ENCODE measurements at places on chromosomes 4 and X. TPM values are rescaled to one million over a fixed set of nuclear protein-coding genes. Genes with fewer than 3 reads are reported as not detected.

RAB28 gene
- total RNA-seq, result 18.9 TPM

GABRG1 gene
- total RNA-seq, result 0.18 TPM

GAGE1 gene
- not detected for total RNA-seq

HPGDS gene
- total RNA-seq, result not detected

SPIN2A gene
- total RNA-seq, result 5.3 TPM

TASL gene
- total RNA-seq, result not detected

SNCA gene
- total RNA-seq, result 18.3 TPM

SHROOM4 gene
- 15.4 TPM for total RNA-seq

GRID2 gene
- total RNA-seq, result 3.2 TPM

SORCS2 gene
- 7.1 TPM for total RNA-seq

SLIT2 gene
- 168 TPM for total RNA-seq

CT45A1 gene
- not detected for total RNA-seq

DNA sequence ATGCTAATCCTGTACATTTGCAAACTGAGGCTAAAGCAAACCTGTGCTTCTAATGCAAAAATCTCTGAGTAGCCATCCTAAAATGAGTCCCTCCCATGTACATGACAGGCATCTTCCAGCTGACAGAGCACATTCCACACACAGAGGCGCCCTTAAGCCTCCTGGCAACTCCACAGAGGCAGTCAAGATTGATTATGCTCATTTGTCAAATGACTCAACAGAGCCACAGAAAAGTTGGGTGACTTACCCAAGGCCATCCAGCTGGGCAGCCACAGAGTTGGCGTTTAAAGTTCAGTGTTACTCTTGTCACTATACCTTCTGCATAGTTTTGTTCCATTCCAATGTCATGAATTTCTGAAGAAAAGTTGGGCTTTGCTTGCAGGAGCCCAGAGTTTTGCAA, 394.6 kb upstream of the FGF13 start:
- DNase-seq, result no peak

DNA sequence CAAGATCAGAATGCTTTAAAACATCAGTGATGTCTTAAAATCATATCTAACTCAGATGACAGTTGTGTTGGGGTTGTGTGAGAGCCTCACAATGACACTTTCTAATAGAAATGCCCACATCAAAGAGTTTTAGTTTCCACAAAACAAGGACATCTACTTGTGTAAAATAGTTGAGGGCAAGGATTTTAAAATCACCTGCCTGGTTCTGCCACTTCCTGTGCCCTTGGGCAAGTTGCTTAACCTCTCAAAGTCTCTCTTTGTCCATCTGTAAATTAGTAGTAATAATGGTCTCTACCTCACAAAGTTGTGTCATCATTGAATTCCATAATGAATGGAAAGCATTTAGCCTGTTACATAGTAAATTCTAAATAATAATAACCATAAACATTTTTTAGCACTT, 41.9 kb upstream of the RELL1 start:
- DNase-seq, result no peak

GRCh38 chr4:121900132-121900983, 30.1 kb upstream of the BBS7 start:
- DNase-seq, result peak; percentile 46

- DNase-seq, result no peak
Measured at GRCh38 chr4:20603671-20604313, 96.5 kb upstream of the PACRGL start.

DNA sequence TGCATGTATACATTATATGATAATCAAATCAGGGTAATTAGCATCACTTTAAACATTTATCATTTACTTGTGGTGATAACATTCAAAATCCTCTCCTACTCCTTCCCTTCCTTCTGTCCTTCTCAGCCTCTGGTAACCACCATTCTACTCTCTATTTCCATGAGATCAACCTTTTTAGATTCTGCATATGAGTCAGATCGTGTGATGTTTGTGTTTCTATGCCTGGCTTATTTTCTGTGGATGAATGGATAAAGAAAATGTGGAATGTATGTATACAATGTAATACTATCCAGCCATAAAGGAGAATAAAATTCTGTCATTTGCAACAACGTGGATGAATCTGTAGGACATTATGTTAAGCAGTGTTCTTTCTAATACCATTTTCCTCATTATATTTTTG, 123.9 kb downstream of the NAA11 start:
- no peak for DNase-seq

GRCh38 chr4:30950737-30951136, 230.6 kb downstream of the PCDH7 start:
- DNase-seq, result no peak

- no peak for DNase-seq
Measured at GRCh38 chr4:96035727-96036126, 195.8 kb downstream of the PDHA2 start.

GRCh38 chr4:130738233-130738632, 1642.3 kb downstream of the C4orf33 start:
- DNase-seq, result no peak

DNA sequence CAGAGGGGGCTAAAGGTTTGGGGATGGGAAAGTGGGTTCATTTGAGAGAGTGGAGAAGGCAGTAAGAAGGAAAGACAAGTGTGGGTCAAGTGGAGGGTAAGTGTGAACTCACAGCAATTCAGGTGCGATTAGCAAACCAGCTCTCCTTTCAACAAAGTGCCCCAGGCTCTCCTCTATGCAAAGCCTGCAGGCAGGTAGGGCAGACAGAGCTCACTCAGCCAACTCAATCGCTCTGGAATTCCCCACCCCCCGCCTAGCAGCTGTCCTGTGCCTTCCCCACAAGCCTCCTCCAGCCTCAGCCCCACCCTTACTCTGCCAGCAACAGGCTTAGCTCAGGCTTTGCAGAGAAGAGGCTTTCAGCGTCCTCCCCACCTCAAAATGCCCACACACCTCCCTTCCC, 14.8 kb upstream of the MAMLD1 start:
- no peak for DNase-seq

DNA sequence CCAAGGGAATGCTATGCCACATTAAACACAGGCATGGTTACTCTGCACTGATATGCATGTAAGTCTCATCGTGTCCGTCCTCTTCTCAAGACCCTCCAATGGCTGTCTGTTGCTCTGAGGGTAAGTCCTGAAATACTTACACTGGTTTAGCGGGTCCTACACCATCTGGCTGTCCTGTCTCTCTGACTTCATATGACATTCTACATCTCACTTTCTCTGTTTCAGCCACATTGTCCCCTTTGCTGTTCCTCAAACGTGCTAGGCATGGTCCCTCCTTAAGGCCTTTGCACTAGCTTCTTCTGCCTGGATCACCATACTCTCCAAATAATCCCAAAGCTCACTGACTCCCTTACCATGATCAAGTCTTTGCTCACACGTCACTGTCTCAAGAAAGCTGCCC, 131.4 kb downstream of the PALLD start:
- DNase-seq, result no peak

GRCh38 chr4:41364876-41365275, 108.1 kb downstream of the UCHL1 start:
- no peak for DNase-seq

- no peak for DNase-seq
Measured at GRCh38 chr4:84852081-84852480, 114.4 kb downstream of the WDFY3 start.

- no peak for DNase-seq
Measured at GRCh38 chr4:146545102-146545501, 23.4 kb upstream of the SLC10A7 start.

DNA sequence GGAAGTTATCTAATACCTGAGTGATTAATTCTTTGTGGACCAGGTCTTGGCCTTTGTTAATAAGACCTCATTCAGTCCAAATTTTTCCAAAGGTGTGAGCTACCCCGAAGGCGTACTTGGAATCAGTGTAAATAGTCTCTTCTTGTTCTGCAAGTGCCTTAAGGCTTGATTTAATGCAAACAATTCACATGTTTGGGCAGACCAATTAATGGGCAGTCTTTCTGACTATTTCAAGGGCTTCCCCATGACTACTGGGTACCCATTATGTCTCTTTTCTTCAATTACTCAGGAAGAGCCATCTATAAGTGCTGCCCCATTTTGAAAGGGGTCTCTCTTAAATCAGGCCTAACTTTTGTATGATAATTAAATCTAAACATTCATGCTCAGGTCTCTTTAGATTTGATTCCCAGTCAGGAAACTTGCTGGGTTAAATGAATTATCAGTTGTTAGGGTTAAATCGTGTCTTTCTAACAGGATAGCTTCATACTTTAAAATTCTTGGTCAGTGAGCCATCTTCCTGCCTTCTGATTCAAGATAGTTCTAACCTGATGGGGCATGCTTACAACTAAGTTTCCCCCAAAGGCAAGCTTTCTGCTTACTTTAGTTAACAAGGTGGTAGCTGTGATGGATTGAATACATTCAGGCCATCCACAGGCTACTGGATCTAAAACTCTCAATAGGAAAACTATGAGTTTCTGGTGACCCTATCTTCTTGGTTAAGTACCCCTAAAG, 179.6 kb downstream of the CCNG2 start:
- DNase-seq, result no peak

DNA sequence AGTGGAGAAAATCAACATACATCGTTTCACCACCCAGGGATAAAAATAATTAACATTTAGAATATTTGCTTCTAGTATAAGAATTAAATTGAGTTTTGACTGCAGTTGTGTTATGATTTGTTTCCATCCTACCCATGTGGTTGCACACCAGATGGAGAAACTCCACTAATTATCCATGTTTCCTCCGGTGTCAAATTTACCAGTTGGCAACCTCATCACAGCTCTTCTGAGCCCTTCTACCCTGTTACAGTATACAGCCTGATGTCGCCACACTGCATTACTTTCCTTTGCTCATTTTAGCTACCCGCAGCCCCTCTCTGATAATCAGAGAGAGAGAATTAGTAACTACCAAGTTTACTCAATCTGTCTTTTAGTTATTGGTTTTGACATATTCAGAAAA, 411.2 kb downstream of the DTHD1 start:
- DNase-seq, result no peak

DNA sequence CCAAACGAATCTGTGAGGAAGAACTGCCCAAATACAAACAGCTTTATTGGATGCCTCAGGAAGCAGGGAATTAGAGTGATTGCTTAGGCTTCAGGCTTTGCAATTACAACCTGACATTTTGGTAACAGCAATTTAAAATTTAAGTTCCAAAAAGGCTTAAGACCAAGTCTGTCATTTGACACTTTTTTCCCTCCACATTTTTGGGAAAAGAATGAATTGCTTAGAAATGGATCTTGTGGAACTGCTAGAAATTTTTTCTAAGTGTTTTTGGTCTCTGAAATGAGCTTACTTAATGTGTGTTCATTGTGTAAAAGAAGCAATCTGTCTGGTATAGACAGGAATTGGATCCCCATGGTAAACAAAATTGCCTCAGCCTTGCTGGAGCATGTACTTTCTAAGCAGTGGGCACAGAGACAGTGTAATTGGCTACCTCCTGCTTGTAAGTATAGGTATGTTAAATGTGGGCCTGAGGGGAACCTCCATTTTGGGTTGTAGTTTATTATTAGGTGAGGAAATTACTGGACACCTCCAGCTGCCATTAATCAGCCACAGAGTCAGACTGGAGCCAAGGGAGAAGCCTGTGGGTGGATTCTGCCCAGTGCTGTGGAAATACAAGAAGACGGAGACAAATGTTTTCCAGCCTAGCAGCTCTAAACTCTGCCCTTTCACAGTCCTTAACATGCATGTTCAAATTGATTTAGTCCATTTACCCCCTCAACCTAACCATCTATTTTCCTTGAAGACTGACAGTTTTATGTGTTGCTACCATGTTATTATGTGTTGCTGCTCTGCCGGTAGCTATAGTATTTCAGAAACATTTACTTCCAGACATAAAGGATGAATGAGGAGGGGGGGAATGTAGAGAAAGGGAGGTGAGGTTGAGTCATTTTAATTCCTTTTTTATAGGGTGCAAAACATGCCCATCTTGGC, 473.0 kb downstream of the SPRY1 start:
- no peak for DNase-seq

DNA sequence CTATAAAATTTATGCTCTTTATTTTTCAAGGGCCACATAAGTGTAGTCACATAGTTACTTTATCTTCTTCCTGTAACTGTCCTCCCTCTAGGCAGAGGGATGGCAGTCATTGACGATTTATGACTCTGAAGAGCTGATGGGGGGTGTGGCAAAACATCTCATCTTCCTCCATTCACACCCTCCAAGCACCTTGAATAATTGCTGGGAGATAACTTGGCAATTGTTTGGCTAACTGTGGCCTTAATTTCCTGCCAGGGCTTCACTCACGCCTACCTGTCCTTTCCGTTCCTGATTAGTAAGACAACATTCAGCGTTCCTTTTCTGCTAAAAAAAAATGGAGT, 329.2 kb downstream of the ARHGAP10 start:
- DNase-seq, result no peak

DNA sequence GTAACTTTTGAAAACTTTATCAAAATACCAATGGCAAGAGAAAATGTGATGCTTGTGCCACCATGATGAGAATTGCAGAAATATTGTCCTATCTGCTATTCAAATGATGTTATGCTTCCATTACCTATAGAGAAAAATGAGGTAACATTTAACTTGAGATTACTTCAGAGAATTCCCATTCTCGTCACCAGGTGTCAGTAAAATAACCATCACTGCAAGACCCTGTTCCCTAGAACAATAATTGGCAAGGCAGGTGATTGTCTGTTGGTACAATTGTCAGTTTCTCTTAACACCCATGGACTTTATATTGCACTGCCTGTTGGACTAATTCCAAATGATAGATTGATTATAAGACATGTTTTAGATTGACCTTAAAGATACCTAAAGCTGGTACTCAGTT, 179.9 kb downstream of the GABRG1 start:
- no peak for DNase-seq

GRCh38 chrX:132486599-132487178, 2.1 kb downstream of the MBNL3 start:
- no peak for DNase-seq

DNA sequence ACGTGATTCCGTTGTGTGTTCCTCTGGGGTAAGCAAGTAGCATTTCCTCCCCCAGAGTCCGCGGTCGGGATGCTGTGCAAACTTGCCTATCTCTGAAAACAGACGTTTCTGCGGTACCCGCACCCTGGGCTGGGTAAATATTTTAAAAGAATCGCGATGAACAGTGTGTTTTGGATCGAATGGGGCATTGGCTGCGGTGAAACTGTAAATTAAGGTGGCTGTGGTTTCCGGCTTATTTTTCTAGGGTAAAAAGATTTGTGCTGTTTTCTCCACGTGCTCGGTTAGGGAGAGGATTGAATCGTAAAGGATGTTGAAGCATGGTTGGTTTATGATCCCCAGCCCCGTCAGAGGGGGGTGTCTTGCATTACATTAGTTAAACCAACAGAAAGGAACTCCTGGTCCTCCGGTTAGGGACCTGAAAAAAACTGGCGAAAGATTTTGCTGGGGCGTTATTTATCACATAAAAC, 1.2 kb downstream of the HHIP start:
- no peak for DNase-seq

DNA sequence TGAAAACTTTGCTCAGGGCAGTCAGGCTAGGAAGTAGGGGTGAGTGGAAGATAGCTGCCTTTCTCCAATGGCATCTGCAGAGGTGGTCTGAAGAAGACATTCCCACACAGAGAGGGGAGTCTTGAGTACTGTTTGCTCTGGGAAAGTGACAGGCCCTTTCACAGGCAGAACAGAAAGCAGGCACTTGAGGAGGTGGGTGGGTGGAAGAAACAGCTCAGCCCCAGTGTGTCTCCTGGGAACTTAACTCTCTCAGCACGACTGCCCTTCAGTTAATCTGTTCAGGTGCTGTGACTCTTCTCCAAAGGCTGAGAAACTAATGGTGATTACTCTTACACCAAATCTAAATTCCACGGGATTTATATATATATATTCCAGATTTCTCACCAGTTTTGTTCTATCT, 28.3 kb downstream of the ENOPH1 start:
- DNase-seq, result no peak
